ENCODE measurements at places on chromosomes 16 and 17.
A peak's percentile ranks its signal among the peaks of the same experiment; 100 is the strongest.

GRCh38 chr17:78892936-78893379 lies 10.0 kb downstream of the CEP295NL start:
- DNase-seq, result no peak

GRCh38 chr17:54124456-54124855 lies 301.7 kb downstream of the KIF2B start:
- no peak for DNase-seq

- DNase-seq, result no peak
Observed at GRCh38 chr17:79948945-79949655, 86.6 kb downstream of the TBC1D16 start.

DNA sequence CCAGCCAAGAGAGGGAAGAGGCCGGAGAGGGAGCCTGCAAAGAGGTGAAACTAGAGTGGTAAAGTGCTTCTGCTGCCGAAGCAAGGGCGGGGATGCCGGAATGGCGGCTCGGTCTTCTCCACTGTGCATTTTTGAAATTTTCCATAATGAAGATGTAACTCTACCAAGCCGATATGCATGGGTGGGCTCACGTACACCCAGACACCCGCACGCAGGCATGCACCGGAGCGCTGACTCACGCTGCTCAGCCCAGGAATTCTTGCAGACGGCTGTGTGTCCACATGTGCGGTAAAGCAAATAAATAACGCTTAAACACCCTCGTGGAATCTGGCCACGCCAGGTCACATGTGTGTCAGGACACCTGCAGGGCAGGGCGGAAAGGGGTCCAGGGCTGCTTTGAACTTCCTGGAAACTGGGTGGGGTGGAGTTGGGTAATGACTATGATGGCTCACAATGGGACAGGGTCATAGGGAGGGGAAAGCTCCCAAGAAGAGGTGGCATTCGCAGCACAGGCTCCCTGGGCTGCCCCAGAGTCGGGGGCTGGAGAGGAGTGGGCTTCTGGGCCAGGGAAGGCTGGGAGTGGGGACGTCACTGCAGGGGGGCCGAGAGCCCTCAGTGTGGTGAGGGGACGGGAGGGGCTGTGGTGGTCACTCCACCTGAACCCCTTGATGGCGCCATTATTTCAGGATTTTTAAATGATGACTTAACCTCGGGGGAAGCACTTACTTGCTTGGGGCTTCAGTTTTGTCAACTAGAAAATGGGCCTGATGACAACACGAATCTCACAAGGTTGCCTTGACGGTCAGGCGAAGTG lies 265.5 kb downstream of the PARN start:
- no peak for DNase-seq

- DNase-seq, result no peak
Observed at GRCh38 chr16:87395181-87395842, 3.2 kb downstream of the MAP1LC3B start.

DNA sequence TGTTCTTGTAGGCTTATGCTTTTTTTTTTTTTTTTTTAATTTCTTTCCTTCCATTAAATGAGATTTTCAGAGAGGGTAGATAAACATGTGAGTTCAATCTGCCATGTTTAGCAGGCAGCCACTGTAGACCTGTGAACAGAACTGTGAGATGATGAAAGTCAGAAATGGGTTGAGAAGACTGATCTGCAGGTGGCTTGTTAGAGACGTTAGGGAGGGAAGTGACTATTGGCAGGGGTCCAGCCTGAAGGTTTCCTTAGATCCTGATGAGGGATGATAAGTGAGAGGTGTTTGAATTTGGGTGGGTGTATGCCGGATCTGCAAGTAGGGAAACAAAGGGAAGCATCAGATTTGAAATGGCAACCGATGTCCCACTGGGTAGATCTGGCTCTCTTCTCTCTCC lies 157.8 kb downstream of the HS3ST3B1 start:
- DNase-seq, result no peak

DNA sequence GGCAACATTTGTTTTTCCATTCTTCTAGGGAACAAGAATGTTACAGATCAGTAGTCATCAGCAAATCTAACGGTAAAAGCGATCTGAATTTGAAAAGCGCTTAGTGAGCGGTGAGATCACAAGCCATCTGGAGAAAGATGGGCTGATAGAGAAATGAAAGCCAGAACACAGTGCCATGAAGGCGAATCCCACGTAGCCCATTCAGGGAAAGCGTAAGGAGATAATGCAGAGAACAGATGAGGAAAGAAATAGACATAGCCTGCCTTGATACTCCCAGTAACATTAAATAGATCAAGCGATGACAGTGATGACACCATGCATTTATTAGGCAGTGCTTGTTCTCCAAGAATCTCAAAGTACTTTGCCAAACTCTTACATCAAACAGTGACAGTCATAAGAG lies 183.1 kb upstream of the PSMD7 start:
- no peak for DNase-seq

DNA sequence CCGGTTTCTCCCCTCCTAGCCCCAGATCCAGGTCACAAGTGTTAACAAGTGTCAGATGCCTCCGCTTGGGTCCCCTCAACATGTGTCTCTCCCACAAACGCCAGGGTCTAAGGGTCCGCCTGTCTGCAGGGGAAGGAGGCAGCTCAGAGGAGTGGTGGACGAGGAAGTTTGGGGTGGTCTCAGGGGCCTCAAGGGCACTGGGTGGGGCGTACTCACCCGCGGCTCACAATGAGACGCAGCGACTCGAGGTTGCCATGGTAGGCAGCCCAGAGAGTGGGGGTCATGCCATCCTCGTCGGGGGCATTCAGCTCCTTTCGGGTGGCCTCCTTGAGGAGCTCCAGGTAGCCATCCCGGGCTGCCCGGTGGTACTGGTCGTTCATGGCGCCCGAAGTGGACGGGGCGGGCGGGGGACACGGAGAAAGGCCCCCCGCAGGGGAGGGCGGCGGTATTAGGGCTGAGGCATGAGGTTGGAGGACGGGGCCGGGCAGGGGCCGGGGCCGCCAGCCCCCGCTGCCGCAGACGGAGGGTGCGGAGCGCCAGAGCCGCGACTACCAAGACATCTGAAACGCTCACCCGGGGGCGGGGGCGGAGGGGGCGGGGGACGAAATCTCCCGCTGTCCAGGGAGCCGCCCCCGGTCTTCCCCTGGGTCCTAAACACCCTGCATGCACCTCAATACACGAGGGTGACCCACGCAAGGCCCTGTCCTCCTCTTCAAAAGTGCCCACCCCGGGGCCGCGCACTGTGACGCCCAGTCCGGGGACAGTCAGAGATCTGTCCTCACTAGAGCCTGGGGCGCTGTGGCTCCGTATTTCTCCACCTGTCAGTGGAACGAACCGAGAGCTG lies at the start of gene USH1G:
TSS of gene USH1G (minus strand) at position 562 of the 844 bp plus-strand sequence. CDS start at position 380, 182 bp downstream.
- DNase-seq, result peak; percentile 16

DNA sequence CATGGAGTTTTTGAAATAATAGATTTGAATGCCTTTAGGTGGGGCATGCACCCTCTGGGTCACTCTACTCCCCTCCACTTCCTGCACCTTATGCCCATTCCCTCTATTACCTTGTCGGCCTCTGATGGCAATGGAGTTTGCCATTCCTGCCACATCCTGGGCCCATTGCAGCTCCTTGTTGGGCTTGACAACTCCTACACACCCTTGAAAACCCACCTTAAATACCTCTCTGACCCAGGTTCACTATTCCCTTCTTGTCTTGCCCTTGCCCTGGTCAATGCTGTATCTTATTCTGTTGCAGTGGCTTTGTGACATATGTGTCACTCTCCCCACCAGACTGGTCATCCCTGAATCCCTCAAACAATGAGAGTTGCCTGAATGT lies 2.4 kb downstream of the CCR7 start:
- DNase-seq, result peak; percentile 15

DNA sequence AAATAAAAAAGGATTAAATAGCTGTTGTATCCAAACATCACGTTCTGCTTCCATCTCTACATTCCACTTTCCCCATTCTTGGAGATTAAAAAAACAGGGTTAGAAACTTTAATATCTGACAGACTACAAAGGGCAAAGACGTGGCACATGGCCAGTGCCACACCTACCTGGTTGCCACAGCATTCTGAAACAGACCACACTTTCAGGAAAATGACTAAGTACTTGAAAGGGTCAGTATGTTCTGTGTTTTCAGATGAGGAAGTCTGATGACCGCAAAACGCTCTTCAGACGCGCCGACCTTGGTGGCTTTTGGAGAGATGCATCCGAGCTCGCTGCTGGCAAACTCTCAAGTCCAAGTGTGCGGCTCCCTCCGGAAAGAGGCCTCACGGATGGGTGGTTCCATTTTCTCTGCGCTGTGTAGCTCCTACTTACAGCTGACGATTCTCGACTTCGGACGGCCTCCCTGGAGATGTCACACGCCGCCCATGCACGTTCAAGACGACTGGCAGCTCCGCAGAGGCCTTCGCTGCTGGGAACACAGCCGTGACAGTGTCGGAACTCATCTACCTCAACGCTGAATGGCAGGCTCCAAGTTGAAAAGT lies 15.5 kb downstream of the MAP1LC3B start:
- no peak for DNase-seq

- DNase-seq, result no peak
Observed at GRCh38 chr17:8739097-8739496, 5.5 kb downstream of the CCDC42 start.

DNA sequence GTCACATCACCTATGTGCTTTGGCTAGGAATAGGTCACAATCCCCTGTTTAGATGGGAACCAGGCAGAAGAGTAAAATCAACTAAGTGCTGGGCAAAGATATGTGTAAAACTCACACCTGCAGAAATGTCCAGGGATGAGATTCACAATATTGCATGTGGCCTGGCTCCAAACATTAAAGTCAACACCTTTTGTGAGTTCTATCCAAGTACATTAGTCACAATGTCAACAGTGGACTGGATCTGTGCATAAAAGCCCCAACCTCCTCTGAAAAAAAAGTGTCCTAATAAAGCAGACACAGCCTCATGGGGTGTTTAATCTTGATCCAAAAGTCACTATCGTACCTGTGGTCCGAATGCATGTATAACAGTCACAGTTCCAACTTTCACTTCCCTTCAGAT lies 1990.3 kb downstream of the TP53TG3F start:
- no peak for DNase-seq
